ENCODE measurements at places on chromosomes 7 and 10. TPM values are rescaled to one million over a fixed set of nuclear protein-coding genes. Genes with fewer than 3 reads are reported as not detected.
A peak's percentile ranks its signal among the peaks of the same experiment; 100 is the strongest.

GRCh38 chr7:105719395-105719794, 138.1 kb upstream of the EFCAB10 start:
- H3K27me3 ChIP-seq: no peaks in the 10 kb centered on the region
- peaks cover 4% of the 10 kb centered on the region for H3K4me1 ChIP-seq
- no peak overlapping the region for H3K27ac ChIP-seq
- no peak overlapping the region for H3K4me3 ChIP-seq
- no peak for DNase-seq
- H3K36me3 ChIP-seq: no peaks in the 10 kb centered on the region

- H3K4me3 ChIP-seq: no peak overlapping the region
- no peak for DNase-seq
- H3K27ac ChIP-seq: no peak overlapping the region
- H3K36me3 ChIP-seq: no peaks in the 10 kb centered on the region
- no peaks in the 10 kb centered on the region for H3K27me3 ChIP-seq
These were observed 204.3 kb downstream of the MBL2 start for GRCh38 chr10:52568309-52568708.

DNA sequence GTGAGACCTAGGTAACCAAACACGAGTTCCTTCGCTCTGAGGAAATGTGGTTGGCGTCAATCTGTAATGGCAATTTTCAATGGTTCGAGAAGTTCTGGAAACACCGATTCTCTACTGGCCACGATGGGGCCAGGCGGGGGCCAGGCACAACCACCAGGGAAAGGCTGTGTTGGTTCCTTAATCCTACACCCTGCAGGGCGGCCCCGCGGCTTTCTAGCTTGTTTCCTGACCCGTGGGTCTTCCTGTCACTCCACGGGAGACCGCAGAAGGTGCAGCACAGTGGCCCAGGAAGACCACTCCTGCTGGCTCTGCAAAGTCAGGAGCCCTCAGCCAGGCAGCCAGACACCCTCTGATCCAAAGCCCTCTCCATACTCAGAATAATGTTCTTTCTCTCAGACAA, 113.4 kb downstream of the FGFR2 start:
- no peaks in the 10 kb centered on the region for H3K4me1 ChIP-seq
- H3K36me3 ChIP-seq: no peaks in the 10 kb centered on the region
- no peak overlapping the region for H3K27ac ChIP-seq
- no peak overlapping the region for H3K4me3 ChIP-seq
- no peaks in the 10 kb centered on the region for H3K27me3 ChIP-seq

TFR2 gene
- 1.3 TPM for polyA plus RNA-seq

GRCh38 chr7:29342761-29343160, 148.2 kb downstream of the CHN2 start:
- H3K27me3 ChIP-seq: no peaks in the 10 kb centered on the region
- no peak for DNase-seq
- no peak overlapping the region for H3K4me3 ChIP-seq
- no peak overlapping the region for H3K27ac ChIP-seq
- no peaks in the 10 kb centered on the region for H3K36me3 ChIP-seq
- H3K4me1 ChIP-seq: peaks cover 1% of the 10 kb centered on the region

DNA sequence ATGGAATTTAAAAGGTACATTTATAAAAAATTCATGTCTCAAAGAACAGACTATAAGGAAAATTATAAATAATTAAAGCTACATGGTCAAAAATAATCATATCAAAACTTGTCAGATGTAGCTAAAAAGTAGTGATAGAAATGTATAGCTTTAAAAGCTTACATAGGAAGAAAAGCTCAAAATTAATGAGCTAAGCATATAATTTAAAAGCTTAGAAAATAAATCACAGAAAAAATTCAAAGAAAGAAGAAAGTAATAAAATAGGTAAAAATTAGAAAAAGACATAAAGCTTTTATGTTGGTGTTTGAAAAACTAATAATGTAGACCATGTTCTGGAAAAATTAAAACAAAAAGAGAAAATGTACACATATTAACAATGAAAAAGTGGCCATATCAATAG, 5.3 kb downstream of the TCAF1 start:
- H3K27me3 ChIP-seq: no peaks in the 10 kb centered on the region
- H3K4me1 ChIP-seq: peaks cover 24% of the 10 kb centered on the region
- no peak overlapping the region for H3K27ac ChIP-seq
- H3K4me3 ChIP-seq: no peak overlapping the region

DENND2A gene
- polyA plus RNA-seq: not detected

DNA sequence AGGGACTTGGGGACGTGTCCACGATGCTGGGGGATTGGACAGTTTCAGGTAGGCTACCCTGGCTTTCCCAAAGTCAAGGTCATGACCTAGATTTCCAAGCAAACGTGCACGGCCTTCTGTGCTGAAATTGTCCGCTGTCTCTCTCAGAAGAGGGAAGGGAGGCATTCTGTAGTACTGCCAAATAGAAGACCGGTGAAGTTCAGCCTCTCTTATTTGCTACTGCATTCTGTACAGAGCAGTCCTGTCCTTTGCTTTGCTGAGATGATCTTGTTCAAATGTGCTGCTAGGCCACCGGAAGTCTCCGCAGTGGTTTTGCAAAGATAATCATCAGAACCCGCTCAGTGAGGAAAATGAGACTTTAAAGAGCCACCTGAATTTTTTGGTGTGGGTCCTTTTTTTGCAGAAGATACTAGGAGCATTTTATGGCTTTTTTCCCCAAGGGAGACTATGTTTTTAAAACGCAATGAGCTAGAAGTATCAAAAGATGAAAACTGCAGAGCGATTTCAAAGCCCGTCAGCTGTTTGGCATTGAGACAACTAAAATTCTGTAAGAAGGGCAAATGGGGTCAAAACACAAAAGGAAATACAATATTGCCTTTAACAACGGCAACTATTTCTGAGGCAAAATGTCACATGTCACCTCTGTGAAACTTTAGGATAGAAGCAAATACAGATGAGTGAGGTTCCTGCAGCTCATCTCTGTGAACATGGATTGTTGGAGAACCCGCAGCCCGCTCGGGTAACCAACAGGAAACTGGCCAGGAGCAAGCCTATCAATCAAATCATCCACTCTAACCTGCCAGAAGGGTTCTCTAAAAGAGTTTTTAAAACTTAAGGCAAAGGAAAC, 1.3 kb upstream of the NMT2 start:
- peak overlapping the region; percentile 61 for H3K4me3 ChIP-seq
- H3K36me3 ChIP-seq: no peaks in the 10 kb centered on the region
- DNase-seq: no peak
- H3K4me1 ChIP-seq: peaks cover 21% of the 10 kb centered on the region
- peak overlapping the region; percentile 64 for H3K27ac ChIP-seq

GRCh38 chr10:52250510-52250909, 63.6 kb upstream of the DKK1 start:
- H3K4me1 ChIP-seq: no peaks in the 10 kb centered on the region
- H3K27ac ChIP-seq: no peak overlapping the region
- H3K27me3 ChIP-seq: peaks cover 5% of the 10 kb centered on the region
- no peaks in the 10 kb centered on the region for H3K36me3 ChIP-seq
- DNase-seq: no peak
- no peak overlapping the region for H3K4me3 ChIP-seq

MYOZ1 gene
- polyA plus RNA-seq: not detected

SEMA4G gene
- polyA plus RNA-seq: not detected

SLC18A3 gene
- polyA plus RNA-seq: not detected

TRRAP gene
- polyA plus RNA-seq: 3.3 TPM

DNA sequence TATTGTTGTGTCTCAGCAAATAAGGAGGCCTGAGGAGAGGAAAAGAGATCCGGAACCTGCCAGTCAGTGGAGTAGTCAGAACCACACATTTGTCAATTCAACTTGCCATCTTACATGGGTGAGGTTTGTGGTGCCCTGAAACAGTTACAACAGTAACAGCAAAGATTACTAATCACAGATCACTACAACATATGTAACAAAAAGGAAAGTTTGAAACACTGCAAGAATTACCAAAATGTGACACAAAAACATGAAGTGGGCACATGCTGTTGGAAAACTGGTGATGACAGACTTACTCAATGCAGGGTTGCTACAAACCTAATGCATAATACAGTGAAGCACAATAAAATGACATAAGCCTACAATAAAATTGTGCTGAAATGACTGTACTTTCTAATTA, 89.4 kb downstream of the LRRN3 start:
- no peaks in the 10 kb centered on the region for H3K36me3 ChIP-seq
- no peak overlapping the region for H3K27ac ChIP-seq
- no peak for DNase-seq
- H3K4me1 ChIP-seq: no peaks in the 10 kb centered on the region
- no peaks in the 10 kb centered on the region for H3K27me3 ChIP-seq

- H3K27me3 ChIP-seq: peaks cover 8% of the 10 kb centered on the region
- no peaks in the 10 kb centered on the region for H3K36me3 ChIP-seq
- H3K4me3 ChIP-seq: no peak overlapping the region
These were observed 19.4 kb upstream of the PDGFA start for GRCh38 chr7:538764-539685.

- peaks cover 26% of the 10 kb centered on the region for H3K36me3 ChIP-seq
- no peak overlapping the region for H3K27ac ChIP-seq
- H3K27me3 ChIP-seq: no peaks in the 10 kb centered on the region
- peaks cover 20% of the 10 kb centered on the region for H3K4me1 ChIP-seq
- DNase-seq: no peak
These were observed 11.2 kb downstream of the UPF2 start for GRCh38 chr10:12031404-12031803.

- peak overlapping the region; percentile 74 for H3K4me3 ChIP-seq
- peaks cover 77% of the 10 kb centered on the region for H3K4me1 ChIP-seq
- H3K27me3 ChIP-seq: no peaks in the 10 kb centered on the region
- H3K36me3 ChIP-seq: no peaks in the 10 kb centered on the region
- DNase-seq: peak; percentile 27
These were observed 42.4 kb upstream of the GDF10 start for GRCh38 chr10:47257396-47258120.

GRCh38 chr7:47422611-47423010, 159.3 kb downstream of the TNS3 start:
- no peaks in the 10 kb centered on the region for H3K4me1 ChIP-seq
- no peaks in the 10 kb centered on the region for H3K27me3 ChIP-seq
- H3K36me3 ChIP-seq: peaks cover 8% of the 10 kb centered on the region
- no peak overlapping the region for H3K4me3 ChIP-seq
- DNase-seq: no peak

GRCh38 chr10:127977357-127978009, 70.6 kb downstream of the PTPRE start:
- H3K4me3 ChIP-seq: no peak overlapping the region
- peaks cover 5% of the 10 kb centered on the region for H3K4me1 ChIP-seq
- no peak overlapping the region for H3K27ac ChIP-seq
- H3K27me3 ChIP-seq: peaks cover 24% of the 10 kb centered on the region
- H3K36me3 ChIP-seq: no peaks in the 10 kb centered on the region
- DNase-seq: no peak

DNA sequence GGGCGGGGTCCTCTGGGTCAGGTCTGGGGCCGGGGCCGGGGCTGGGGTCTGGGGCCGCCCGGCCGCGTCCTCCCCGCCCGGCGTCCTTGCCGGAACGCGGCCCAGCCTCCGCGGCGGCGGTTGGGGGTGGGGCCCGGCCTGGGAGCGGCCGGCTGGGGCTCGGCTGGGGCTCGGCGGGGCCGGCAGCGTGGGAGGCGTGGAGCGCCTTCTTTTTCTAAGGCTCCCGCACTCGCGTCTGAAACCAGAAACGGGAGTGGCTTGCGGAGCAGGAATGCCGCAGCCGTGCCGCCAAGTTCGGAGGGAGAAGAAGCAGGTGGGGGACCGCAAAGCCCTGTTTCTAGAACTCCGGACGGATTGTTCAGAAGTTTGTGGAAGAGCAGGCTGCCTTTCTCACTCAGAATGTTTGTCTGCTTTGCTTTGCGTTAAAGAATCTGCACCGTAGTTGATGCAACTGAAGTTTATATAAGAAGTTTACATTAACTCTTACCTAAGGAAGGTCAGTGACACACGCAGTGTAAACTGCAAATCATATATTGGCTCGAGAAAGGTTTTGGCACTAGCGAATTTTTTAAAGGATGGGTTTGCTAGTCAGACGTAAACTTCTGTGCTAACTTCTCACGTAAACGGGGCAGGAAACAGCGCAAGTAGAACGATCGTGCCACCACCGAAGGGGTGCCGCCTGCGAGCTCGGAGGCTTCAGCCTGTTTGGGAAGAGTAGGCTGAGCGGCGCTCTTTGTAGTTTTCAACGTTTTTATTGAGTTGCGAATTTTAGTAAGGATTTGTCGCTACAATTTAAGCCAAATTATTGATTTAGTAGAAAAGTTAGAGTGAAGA, 729 bp downstream of the DNAJB6 start:
- H3K4me1 ChIP-seq: peaks cover 34% of the 10 kb centered on the region
- peak; percentile 61 for DNase-seq
- H3K4me3 ChIP-seq: peak overlapping the region; percentile 93

DNA sequence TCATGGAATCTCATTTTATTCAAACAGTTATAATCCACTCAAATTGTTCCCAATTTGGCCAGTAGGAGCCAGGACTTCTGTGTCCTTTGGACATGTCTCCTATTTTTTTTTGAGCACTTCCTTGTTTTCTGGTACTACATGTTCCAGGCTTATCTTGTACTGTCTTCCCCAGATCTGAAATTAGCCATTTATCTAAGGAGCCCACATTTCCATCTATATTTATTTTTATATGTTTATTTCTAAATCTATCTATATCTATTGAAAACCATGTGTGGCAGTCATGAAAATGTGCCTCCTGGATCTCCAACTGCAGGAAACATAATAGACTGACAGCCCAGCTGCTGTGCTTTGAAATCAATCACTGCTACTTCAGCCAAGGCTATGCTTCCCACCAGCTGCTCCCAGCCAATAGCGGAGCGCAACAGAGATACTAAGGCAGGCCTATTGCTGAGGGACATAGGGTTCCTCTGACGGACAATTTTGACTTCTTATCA, 147.1 kb downstream of the LRRC4 start:
- no peak overlapping the region for H3K4me3 ChIP-seq
- H3K27me3 ChIP-seq: no peaks in the 10 kb centered on the region
- H3K4me1 ChIP-seq: peaks cover 4% of the 10 kb centered on the region
- no peak for DNase-seq

ELN gene
- polyA plus RNA-seq: not detected

CALHM1 gene
- not detected for polyA plus RNA-seq

BCL7B gene
- polyA plus RNA-seq: 85.1 TPM

DYDC2 gene
- polyA plus RNA-seq: not detected

CH25H gene
- polyA plus RNA-seq: not detected

PSD gene
- 2.3 TPM for polyA plus RNA-seq

- no peak for DNase-seq
- H3K27me3 ChIP-seq: no peaks in the 10 kb centered on the region
- H3K4me1 ChIP-seq: peaks cover 17% of the 10 kb centered on the region
- H3K36me3 ChIP-seq: no peaks in the 10 kb centered on the region
These were observed 1.5 kb upstream of the H2AZ2 start for GRCh38 chr7:44849259-44849884.

DNA sequence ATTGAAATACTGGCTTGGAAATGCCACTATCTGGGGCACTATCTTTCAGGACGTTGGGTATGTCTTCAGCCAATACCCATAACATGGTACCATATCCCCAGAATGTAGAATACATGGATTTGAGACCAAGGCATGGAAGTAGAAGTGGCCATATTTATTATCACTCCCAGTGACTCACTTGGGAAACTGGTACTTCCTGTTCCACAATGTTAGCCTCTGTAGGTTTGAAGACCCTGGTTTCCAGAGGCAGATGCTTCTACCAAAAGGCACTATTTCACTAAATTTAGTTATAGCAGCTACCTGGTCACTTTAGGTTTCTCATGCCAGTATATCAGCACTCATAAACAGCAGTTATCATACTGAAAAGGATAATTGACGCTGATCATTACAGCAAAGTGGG, 184.2 kb downstream of the CCDC71L start:
- no peaks in the 10 kb centered on the region for H3K4me1 ChIP-seq
- no peak for DNase-seq
- no peak overlapping the region for H3K4me3 ChIP-seq
- H3K36me3 ChIP-seq: no peaks in the 10 kb centered on the region
- no peak overlapping the region for H3K27ac ChIP-seq

ADARB2 gene
- not detected for polyA plus RNA-seq

BRAF gene
- polyA plus RNA-seq: 27.9 TPM
